CD4-positive, alpha-beta T cell treated with Interleukin-6 at 100 ng/mL for 8 hours (primary cell): ENCODE measurements at places on chromosomes 6 and 20.

DNA sequence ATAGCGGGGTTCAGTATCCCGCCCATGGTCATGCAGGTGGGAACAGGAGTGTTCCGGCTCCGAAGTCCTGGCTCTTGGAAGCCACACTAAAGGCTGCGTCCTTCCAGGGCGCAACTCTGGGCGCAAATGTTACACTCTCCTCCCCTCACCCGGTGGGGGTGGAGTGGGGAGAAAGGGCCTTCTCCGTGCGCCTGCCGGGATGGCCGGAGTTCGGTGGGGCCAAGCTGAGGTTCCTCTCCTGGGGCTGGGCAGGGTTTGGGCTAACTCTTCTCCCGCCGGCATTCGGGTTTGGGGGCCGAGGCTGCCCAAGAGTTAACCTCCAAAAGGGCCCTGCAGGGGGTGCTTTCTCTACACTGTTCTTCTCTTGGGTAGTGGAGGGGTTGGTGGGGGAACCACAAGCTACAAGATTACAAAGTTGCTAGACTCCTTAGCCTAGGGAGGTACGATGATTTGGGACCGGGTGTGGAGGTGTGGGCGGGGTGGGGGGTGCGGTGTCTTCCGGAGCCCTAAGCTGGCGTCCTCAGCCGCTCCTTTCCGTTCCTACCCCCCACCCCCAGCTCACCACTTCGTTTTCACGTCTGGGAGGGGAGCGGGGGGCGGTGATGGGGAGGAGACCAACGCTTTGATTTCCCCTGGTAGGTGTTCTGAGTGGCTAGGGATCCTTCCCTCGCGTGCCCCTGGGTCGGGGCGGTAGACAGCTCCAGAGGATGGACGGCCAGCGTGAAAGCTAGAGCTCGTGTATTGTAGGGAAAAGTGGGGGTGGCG lies 12.3 kb downstream of the NRN1 start:
- DNase-seq = no peak

GRCh38 chr6:169831450-169832246 lies 80.2 kb downstream of the ERMARD start:
- DNase-seq = peak; percentile 57

DNA sequence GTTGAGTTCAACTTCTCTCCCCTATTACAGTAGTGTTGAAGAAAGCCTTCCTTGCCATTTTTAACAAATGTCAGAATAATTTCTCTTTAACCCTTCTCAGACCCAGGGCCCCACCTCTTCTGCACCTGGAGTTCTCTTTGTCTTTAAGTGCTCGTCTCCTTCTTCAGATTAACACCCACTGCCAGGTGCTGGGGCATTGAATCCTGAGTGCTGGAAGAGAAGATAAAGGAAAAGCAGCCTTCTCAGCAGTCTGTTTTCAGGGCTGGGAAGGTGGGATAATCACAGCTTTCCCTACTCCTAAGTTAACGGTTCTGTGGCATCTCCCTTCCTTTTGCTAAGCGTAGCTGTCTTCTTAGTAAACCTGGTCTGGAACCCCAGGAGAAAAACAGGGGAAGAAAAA lies 114.6 kb upstream of the TAB2 start:
- no peak for DNase-seq

GRCh38 chr6:56890683-56891429 lies 64.1 kb upstream of the BEND6 start:
- DNase-seq = no peak

GRCh38 chr6:154738551-154738961 lies 5.3 kb downstream of the SCAF8 start:
- no peak for DNase-seq
